ENCODE measurements at places on chromosomes 2 and 18.

GRCh38 chr18:70072678-70073077, 125.0 kb upstream of the CD226 start:
- peak; percentile 91 for DNase-seq

DNA sequence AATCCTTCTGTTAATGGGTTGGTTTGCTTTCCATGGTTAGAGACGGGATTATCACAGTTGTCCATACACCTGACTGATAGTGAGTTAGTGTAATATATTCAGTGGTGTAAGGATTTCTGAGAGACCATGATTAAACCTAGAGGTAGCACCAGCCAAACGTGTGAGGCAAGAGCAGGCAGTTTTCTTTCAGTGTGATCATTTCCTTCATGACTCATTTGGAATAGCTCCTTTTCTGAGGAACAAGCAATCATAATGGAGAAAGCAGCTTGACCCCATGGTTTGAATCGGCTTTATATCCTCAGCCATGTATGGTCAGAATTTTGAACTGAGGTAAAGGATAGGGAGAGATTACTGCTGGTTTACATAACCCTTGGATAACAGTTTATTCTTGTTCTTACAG, 2.9 kb downstream of the MXD1 start:
- DNase-seq = no peak

DNA sequence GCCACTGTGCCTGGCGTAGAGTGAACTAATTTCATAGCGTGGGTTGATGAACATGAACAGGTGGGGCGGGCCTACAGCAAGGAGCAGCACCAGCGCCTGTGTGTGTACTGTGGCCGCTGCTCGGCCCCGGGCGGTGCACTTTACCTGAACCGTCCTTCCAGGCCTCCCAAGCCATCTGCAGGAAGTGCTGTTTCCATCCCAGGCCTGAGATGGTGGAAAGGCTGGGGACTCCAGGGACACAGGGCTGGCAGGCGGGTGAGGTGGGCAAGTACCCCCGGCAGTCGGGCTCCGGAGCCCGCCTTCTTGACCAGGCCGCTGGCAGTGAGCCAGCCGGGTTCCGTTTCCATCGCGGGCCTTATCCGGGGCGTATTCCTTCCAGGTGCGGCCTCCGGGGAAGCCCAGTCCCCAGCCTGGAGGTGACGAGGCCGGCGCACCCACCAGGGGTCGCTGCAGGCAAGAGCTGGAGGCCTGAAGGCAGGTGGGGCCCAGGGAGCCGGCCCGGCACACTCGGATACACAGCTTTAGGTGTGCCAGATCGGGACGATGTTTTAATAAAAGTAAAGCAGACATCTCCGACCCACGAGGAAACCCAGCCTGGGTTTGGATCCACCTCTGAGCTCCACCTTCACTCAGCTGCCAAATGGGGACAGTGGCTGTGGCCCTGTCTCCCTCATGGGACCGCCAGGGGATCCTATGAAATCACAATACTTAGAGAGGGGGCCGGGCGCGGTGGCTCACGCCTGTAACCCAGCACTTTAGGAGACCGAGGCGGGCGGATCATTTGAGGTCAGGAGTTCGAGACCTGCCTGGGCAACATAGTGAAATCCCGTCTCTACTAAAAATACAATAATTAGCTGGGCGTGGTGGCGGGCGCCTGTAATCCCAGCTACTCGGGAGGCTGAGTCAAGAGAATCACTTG, 22.7 kb upstream of the PDIA6 start:
- peak; percentile 71 for DNase-seq

- peak; percentile 27 for DNase-seq
These were observed 667.5 kb upstream of the HS6ST1 start for GRCh38 chr2:128986026-128986715.

DNA sequence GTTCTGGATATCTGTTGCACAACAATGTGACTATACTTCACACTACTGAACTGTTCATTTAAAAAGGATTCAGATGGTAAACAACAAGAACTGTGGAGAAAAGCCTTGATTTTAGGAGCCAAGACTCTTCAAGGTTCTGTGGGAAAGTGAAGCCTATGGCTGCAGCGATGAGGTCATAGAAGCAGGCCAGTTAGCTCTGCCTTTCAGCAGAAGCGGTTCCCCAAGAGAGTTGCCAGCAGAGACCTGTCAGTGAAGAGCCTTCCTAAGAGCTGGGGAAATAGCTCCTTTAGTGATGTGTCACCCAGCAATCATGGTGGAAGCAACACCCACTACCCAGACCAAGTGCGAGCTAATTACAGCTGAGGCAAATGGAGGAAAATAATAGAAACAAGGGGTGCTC, 346.5 kb upstream of the ETAA1 start:
- DNase-seq = no peak

DNA sequence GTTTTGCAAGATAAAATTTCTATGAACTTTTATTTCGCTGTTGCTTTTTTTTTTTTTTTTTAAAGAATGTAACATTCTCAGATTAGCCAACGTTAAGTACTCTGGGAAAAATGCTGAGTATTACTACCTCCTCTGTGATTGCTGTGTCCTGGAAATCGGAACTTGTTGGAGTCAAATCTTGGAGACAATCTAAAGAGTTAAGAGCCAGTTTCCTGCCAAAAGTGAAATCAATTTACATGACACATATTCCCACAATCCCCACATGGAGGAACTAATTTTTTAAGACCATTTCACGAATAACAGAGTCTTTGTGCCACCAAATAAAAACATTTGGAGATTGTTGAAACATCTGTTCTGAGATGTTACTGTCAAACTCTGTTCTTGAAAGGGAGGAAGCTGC, 127.8 kb downstream of the MEP1B start:
- DNase-seq = no peak

GRCh38 chr2:151518802-151519201, 109.1 kb downstream of the RIF1 start:
- DNase-seq = no peak

GRCh38 chr2:129820908-129821307, 158.6 kb upstream of the RAB6C start:
- no peak for DNase-seq

DNA sequence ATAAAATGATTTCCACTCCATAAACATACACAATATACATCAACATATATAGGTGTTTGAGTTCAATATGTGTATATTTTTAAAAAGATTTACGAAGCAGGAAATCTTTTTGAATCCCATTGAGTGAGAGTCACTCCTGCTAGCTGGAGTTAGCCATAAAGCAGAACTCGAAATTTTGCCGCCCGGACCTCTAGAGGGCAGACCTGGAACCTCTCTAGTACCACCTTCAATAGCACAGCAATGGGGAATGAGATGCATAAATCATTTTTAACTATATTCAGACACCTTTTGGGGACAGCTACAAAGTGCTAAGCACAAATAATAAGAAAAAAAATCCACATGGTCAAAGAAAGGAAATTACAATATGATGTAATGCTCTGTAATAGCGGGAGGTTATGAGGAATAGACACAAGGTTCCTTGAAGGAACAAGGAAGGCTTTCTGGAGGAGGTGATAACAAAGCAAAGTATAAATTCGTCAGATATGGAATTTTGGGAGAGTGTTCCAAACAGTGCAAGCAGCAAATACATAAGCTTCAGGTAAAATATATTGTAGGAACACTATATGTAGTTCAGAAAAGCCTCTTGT, 533.4 kb downstream of the ERBB4 start:
- peak; percentile 18 for DNase-seq

DNA sequence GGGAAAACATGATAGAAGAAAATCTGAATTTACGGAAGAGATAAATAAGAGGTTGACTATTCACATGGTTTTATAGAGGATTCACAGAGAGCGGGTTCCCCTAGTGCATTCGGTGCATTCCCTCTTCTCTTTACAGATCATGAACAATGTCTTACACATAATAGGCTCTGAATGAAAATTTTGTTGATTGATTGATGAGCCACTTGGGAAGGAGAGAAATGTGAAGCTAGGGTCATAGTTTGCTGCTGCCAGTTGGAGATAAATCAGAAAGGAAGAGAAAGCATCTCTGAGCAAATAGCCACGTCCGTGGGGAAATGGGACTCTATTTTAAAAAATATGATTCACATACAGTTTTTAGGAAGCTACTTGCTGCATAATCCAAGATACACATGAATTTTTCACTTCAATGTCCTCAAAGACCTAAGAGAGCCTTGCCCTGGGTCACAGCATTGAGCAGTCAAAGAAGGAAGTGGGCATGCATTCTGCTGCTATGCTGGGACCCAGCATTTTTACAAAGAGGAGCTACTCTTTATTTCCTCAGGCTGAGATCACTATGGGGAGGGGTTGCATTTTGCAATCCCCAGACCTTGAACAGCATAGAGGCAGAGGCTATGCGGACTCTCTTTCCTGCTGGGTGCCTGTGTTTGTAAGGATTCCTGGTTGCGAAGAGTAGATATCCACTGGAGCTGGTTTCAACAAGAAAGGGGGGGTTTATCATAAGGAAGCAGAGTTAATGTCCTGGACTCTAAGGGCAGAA, 395.3 kb downstream of the TSN start:
- no peak for DNase-seq

DNA sequence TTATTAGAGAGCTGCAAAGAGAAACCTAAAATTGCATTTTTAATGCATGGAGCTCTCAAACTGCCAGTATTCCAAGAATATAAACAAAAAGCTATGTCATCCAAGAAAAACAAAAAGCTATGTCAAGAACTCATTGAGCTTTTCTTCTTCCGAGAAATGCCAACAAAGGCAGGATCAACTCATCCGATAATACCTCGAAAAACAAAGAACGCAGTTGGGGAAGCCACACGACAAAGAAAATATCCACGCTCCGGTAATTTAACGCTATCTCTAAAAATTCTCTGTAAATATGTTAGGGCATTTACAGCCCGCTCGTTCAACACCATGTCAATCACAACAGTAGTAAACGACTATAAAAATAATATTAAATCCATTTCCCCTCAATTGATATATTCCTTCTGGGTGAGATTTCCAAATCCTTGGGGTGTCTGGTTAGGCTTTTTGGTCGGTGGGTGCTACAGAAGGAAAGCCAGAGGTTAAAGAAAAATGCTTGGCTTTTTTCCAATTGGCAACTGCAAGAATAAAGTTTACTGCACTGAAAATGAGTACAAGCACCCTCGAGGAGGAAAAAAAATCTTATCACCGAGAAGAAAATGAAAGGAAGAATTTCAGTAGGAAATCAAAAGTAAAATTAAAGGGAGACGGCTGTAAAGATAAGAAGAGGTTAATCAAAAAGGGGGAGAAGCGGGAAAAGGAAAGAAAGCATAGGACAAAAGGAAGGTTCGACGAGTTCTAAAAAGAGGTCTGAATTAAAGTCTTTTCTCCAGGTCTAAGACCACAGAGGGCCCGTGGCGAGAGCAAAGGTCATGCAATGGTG, 856 bp downstream of the TIA1 start:
- peak; percentile 66 for DNase-seq

DNA sequence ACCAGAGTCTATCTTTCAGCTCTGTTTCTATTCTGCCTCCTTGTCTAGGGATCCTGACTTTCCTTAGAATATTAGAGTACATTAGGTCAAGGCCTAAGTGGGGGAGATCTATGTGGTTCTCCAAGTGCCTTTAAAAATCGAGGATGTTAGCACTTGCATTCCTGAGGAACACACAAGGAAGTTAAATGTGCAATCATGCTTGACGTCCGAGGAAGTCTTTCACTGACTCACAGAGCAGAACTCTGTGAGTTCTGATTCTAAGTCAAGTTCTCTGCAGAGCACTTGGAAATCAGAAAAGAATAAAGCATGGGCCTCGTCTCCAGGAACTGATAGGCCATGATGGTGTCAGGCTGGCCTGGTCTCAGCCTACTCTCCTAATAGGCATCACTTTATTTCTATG, 17.2 kb downstream of the FHOD3 start:
- no peak for DNase-seq

GRCh38 chr18:47283476-47283875, 32.0 kb upstream of the SKOR2 start:
- DNase-seq = no peak

DNA sequence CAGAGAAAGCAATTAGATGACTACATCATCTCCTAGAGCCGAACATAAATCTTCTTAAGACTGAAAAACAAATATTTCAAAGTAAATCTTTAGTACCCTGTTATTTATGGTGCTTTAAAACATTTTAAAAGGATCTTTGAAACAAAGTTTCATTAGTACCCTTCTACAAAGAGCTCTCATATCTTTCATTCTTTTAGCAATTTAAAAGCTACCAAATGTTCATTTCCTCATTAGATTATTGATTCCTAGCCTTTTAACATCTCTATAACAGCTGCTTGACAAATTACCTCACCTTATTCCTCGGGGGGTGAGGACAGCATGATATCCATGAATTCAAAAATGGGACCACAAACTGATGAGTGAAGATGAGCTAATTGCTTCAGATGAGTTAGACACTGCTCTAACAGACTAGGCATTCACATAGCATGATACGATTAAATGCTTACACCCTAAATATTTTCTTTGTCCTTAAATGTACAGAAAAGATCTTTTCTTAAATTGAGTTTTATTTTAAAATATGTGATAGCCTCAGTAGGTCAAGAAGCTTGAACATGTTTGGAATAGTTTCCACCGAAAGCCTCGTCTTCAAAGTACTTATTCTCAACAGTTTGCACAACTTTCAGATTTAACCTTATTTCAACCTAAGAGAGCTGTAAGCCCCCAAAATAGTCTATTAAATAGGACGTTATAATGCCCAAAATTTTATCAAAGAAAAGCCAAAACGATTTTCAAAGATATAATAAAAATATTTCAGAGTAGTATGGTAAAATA, 2.1 kb downstream of the ATAD2B start:
- no peak for DNase-seq

DNA sequence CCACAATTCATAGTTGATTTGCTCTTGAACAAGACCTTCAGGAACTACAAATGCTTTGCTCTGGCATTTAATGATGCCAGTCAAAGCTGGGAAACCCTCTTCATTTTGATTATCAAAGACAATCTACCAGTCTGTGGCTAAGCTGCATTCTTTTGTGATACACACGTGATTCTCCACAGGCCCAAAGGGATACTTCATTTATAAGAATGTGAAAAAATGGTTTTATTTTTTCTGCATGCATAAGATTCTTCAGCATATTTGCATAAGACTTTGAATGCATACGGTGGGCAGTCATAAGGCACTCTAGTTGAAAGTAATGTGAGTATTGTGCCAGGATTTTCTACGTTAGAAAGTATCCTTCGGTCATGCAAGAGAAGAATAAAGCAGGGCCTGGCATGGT, 33.0 kb upstream of the ARL5A start:
- no peak for DNase-seq

- DNase-seq = no peak
These were observed 600.3 kb downstream of the CCDC85A start for GRCh38 chr2:56784046-56784445.

GRCh38 chr2:43021791-43022509, 204.5 kb downstream of the ZFP36L2 start:
- DNase-seq = no peak

Data from NCI-H510A treated with DMSO at 0.1 percent for 48 hours (cell line).